ENCODE measurements at places on chromosomes 11 and 22.

GRCh38 chr11:130670200-130670599, 221.8 kb downstream of the ADAMTS15 start:
- DNase-seq, result no peak

GRCh38 chr22:22507743-22508273, 734 bp downstream of the ZNF280B start:
- DNase-seq, result no peak

DNA sequence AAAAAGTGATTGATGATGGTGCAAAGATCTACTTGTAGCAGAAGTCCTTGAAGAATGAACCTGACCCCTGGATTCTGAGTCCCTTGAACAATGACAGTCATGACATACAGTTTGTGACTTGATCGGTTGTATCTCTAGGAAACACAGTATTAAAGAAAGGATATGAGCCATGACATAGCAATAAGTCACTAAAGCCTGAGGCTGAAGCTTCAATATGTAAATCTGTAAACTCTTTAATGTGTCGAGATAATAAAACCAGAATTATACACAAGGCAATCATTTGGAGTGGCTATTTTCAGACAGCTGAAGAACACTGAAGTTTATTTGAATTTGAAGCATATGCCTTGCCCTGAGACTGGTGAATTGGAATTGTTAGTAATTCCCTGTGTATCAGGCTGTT, 911.5 kb upstream of the RAG2 start:
- DNase-seq, result no peak

- DNase-seq, result no peak
Measured at GRCh38 chr11:95541715-95542114, 247.9 kb downstream of the FAM76B start.

DNA sequence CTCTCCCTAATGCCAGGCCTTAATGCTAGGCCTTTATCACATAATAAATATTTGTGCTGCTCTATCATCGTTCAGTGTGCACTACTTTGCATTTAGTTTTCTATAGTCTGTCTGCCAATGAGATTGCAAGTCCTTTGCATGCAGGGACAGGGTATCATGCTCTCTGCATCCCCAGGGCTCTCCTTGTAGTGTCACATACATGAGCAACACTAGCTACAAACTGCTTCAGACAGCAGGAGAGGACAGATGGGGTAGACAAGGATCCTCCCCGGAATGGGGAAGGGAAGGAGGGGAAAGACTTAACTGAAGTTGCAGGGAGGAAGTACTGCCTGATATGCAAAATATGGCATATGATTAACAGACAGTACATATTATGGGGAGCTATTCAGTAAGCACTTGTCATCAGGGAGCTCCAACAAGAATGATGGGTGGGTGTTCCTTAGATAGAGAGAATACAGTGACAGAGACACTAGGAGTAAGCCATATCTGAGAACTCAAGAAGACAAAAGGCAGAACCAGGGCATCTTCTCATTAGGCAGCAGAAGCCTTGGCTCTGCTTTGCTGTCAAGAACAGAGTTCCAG, 42.8 kb downstream of the ZNF202 start:
- DNase-seq, result no peak

DNA sequence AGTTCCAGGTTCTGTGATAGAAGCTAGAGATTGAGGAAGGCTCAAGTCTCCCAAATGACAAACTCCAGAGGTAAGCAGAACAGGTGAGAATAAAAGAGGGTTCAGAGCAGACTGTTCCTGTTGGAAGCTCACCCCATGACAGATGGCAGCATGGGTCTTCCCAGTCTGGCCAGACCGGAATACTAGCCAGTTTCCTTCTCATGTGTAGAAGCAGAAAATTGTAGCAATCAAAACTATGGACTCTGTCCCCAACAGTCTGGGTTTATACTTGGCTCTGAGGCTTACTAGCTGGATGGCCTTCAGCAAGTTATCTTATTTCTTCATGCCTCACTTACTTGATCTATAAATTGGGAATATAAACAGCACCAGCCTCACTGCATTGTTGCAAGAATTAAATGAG, 494.8 kb downstream of the MN1 start:
- no peak for DNase-seq

DNA sequence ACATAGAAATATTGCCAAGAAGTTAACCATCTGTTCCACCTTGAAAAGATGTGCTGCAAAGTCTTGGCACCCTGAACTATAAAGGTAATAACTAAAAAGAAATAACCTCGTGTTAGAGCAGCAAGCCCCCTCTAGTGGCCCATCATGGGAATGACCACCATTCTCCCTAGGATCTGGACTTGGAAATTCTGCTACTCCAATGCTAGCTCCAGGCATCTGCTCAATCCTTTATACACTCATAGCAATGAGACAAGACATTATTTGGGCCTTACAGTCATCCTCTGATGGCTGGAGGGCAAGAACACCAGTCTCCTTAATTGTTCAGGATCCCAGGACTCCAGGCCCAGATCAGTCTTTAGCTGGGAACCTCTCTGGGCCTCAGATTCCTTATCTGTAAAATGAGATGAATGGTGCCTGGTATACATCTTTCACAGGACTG, 76.0 kb downstream of the CWC15 start:
- no peak for DNase-seq

DNA sequence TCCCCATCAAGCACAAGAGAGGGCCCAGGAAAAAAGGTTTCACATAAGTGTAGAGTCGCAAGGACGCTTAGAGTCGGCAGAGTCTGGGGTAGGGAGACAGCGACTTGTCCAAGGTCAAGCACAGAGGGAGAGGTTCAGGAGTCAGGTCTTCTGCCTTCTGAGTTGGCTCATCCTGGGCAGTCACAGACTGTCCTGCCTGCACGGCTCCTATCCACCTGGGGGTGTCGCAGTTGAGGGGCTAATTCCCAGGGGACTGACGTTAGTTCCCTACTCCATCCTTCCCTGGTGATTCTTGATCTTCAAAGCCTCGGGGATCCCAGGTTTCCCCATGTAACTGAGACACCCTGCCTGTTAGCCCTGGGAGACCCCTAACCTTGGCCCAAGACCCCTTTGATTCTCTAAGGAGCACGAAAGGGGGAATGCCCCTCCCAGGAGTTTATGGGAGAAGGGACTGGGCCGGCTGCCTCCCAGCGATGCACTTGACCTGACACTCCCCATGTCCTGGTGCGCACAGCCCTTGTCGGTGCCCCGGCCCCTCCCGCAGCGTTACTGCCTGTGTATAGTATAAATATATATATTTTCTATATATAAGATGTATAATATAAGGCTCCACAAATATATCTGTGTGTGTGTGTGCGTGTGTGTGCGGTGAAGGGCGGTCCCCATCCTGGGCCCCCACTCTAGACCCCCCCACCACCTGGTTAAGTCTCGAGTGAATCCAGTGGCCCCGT, 14.7 kb upstream of the TAB1 start:
- no peak for DNase-seq

DNA sequence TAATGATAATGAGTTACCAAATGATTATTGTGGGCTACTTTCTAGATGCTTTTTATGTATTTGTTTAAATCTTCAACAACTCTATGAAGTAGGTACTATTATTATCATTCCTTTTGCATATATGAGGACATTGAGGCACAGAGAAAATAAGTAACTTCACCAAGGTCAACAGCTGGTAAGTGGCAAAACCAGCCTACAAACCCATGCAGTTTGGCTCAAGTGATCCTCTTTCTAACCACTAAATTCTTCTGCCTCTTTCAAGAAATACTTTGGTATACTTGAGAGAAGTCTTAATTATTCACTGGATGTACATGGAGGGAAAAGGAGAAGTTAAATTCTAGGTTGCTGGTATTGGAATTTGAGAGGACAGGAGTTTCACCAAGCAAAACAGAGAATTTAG, 495.2 kb upstream of the CADM1 start:
- DNase-seq, result no peak

GRCh38 chr11:36349351-36350136, 53.5 kb downstream of the PRR5L start:
- no peak for DNase-seq

- no peak for DNase-seq
Measured at GRCh38 chr11:65576232-65576866, 496 bp downstream of the EHBP1L1 start.

DNA sequence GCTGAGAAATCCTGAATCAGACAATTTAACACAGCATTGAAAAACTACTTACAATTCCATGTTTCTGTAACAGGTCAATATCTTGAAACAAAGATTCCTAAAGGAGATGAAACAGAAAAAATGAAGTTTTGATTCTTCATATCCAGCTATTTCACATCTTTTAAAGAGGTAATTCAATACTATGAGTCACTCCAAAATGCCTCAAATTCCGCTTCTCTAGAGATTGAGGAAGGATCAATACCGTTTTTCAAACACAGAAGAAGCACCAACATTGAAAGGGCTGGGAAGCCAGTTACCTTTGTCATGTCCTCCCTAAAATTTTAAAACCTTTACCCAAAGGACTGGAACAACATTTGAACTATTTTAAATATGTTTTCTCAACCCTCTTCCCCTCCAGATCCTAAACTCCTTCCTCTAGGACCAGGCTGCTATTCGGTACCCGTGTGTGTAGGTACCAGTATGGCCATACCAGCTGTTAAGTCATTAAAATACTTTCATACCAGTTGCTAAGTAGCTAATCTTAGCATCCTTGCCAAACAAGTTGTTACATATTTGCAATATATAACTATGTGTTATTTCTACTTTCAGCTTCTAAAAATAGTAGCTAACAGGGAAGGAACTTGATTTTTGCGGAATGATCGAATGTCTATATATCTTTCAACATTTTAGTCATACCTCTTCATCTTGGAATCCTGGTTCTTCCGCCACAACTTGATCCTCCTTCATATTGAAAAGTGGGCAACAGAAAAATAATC, 2.3 kb downstream of the DMC1 start:
- no peak for DNase-seq

GRCh38 chr11:127000291-127000968, at the start of gene KIRREL3:
Gene KIRREL3, minus strand, starts transcription at chr11:127000770.
- no peak for DNase-seq

DNA sequence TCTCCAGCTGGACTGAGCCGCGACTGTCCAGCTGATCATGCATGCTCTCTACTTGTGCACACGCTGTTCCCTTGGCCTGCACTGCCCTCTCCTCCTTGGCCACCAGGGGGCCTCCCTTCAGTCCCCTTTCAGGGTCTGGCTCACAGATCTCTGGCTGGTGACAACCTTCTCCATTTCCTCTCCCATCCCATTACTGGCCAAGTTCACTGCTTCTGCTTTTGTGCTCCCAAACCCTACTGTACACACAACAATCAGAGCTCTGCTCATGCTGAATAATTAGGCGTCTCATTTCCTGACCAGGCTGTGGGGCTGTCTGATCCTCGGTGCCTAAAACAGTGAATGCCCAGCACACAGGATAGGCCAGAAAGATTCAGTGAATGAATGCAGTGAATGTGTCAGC, 224.0 kb upstream of the NARS2 start:
- no peak for DNase-seq

- DNase-seq, result no peak
Measured at GRCh38 chr11:86675017-86675416, 2.6 kb upstream of the ME3 start.

- DNase-seq, result no peak
Measured at GRCh38 chr11:124080327-124081001, 34.8 kb upstream of the VWA5A start.

DNA sequence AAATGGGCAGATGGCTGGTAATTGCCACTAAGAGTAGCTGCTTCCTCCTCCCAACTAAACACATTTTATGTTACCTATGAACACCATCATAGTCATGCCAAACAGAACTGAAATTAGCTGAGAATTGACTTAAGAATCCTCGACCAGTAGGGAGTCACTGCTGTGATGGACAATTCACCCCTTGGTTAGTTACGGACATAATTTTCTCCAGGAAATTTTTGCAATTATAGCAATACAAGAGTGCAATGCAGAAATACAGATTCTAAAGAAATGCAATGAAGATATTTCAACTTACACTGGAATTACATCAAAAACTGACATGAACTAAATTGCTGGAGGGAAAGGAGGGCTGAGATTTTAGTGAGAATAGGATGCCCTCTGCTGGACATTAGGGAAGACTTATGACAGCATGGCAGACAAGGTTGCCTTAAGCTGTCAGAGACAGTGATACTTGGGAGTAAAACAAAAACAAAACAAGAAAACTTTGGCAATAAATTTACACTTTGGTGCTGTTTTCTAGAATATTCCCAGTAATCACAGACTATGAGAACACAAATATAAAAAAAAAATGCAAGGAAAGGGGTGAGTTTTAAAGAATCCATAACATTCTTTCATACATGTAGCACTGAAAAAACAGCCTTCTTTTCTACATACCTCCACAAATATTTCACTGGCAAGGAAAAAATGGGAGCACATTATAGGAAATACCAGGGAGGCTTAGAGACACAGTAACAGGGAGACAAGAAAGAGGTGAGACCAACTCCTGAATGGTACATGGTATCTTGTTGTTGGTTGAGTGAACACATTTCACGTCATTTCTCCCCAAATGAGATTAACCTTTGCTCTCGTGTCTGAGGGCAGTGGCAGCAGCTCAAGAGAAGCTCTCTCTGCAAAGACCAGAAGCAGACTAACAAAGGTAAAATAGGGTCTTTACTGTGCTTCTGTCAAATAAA, 11.2 kb upstream of the PPP2R1B start:
- no peak for DNase-seq

DNA sequence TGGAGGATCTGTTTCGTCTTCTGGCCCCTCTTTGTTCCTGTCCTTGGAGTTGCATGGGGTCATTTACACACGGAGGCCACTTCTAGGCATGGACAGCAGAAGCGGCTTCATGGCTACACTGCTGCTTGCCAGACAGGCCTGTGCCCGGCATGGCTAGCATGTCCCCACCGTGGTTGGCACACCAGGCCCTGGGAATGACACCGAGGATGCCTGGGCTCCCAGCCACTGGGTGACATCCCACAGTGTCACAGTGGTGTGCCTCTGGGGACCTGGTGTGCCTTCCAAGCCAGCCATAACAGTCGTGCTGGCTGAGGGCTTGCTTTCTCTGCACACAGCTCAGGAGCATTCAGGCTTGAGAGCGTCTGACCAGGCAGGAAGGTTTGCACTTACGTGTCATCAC, 910.1 kb downstream of the TBC1D22A start:
- no peak for DNase-seq

DNA sequence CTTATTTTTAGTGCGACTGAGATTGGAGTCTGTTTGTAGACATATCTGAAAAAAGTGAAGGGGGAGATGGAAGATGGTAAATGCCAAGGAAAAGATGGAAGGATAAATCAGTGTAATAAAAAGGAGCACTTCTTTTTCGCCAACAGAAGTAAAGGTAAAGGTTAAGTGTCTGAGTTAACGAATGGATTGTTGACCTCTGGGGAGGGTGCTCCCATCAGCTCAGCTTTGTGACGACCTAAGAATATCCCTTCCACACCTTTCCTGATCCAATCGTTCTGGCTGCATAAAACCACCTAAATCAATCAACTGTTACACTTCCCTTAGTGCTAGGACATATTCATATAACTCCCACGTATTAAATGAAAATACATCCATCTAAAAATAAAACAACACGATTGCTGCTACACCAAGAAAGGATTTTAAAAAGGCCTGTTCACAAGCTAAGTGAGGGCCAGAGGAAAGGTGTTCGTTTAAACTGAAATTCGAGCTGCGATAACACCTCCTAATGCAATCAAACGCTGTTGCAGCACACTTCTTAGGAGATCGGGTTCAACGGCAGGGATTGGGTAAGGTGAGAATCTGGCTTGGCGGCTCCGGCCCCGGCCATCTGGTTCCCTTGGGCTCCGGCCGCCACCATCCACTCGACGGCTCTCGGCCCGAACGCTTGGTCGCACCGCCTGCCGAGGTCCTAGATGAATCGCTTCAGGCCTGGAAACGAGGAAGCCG, 658 bp downstream of the C11orf71 start:
- DNase-seq, result no peak

GRCh38 chr11:68818181-68818580, 23.5 kb downstream of the CPT1A start:
- no peak for DNase-seq

- no peak for DNase-seq
Measured at GRCh38 chr11:126189109-126189929, 22.1 kb downstream of the RPUSD4 start.

- DNase-seq, result no peak
Measured at GRCh38 chr11:70268526-70268925, 2.0 kb upstream of the PPFIA1 start.

All from esophagus squamous epithelium (tissue), 5 donors.